Stimulated activated CD4-positive, alpha-beta T cell treated with anti-CD3 and anti-CD28 coated beads, Interleukin-1b, Interleukin-23, amount 100 ng/mL, for 1 hour (primary cell): ENCODE measurements at places on chromosomes 4 and X.

GRCh38 chr4:19522966-19523365 is 728.7 kb upstream of the SLIT2 start:
- DNase-seq = no peak

DNA sequence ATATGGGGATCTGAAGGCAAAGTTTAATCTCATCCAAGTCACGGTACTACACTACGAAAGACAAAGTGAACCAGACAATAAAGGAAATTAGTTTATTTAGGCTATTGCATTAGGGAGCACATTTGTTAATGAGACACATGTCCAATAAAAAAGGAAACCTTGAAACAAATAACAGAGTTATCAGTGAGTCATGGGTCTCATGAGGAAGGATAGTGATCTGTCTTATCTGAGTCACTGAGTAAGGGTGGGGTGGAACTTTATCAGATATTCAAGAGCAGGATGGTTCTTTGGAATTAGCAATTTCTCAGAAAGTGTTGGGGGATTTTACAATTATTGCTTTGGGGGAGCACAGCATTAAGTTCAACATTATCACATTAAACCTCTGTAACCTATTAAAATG is 188.9 kb upstream of the IL1RAPL1 start:
- DNase-seq = no peak

- DNase-seq = no peak
These were observed 98.1 kb upstream of the JADE1 start for GRCh38 chr4:128711361-128711760.

DNA sequence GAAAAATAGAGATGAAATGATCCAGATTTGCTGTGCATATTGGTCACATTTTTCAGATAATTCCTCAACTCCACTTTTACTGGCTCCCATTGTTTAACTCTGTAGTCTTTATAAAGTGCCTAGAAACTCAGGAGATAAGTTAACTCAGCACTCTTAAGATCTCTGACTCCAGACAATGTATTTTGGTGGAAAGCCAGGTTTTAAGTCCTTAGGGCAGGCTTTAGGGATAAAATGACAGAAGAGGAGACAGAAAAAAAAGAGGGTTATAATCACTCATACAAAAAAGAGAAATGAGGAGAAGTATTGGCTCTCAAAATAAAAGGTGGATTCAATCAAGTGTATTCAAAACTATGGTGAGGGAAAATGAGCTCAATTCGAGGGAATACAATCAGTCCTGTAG is 674.8 kb upstream of the INTU start:
- DNase-seq = no peak

GRCh38 chrX:39299615-39300014 is 498.4 kb downstream of the MID1IP1 start:
- no peak for DNase-seq

- no peak for DNase-seq
These were observed 6.8 kb upstream of the SASH3 start for GRCh38 chrX:129772796-129773431.

- no peak for DNase-seq
These were observed 216.5 kb downstream of the MID1IP1 start for GRCh38 chrX:39017716-39018115.

DNA sequence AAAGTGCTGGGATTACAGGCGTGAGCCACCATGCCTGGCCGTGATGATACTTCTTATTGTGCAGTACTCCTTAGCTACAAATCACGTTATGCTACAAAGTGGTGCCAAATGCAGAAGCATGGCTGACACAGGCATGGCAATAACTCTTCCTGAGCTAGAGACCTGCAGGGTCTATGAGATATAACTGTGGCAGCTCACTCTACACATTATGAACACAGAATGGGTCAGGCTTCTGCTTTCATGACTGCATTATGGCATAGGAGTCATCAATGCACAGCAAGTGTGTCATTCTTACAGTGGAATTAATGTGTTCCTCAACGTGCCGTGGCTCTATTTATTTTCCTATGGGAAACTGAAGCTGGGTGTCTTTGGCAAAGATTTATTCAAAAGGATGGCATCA is 64.5 kb downstream of the UGT8 start:
- DNase-seq = no peak

DNA sequence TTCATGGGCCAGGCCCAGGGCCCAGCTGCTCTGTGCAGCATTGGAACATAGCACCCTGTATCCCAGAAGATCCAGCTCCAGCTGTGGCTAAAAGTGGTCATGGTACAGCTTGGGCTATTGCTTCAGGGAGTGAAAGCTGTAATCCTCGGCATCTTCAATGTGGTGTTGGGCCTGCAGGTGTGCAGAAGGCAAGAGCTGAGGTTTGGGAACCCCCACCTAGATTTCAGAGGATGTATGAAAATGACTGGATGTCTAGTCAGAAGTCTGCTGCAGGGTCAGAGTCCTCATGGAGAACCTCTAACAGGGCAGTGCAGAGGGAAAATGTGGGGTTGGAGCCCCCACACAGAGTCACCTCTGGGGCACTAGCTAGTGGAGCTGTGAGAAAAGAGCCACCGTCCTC is 341.7 kb downstream of the PPP3CA start:
- DNase-seq = no peak

DNA sequence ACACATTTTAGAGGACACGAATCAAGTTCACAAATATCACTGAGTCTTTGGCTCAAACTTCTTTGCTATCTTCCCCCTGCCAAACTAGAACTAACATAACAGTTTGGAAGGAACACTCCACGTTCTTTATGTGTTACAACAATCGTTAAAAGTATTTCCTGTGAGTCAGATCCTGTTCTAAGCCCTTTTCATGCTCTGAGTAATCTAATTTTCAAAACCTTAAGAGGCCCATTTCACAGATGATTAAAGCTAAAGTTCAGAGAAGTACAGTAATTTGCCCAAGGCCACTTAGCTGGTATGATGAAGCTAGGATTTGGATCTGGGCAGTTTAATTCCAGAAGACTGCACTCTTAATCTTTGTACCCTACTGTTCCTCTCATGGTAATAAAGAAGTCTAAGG is 854.4 kb upstream of the INTU start:
- DNase-seq = no peak

- DNase-seq = no peak
These were observed 51.5 kb downstream of the FHIP1A start for GRCh38 chr4:151460434-151460833.

DNA sequence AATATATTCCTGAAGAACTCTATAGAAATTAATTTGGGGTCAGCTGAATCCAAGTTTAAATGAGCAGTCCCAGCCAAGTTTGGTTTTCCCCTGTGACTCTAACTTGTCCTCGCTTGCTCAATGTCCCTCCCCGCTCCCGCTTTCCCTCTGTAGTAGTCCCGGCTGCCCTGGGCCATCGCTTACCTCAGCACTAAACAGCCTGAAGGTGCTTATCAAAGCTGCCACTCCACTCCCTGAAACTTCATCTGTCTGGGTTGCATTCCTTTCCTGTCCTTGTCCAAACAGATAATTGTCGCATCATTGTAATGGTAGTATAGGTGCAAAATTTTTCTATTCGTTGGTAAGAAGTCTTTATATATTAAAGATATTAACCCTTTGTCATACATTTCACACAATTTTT is 12.8 kb downstream of the SLC25A43 start:
- DNase-seq = no peak

DNA sequence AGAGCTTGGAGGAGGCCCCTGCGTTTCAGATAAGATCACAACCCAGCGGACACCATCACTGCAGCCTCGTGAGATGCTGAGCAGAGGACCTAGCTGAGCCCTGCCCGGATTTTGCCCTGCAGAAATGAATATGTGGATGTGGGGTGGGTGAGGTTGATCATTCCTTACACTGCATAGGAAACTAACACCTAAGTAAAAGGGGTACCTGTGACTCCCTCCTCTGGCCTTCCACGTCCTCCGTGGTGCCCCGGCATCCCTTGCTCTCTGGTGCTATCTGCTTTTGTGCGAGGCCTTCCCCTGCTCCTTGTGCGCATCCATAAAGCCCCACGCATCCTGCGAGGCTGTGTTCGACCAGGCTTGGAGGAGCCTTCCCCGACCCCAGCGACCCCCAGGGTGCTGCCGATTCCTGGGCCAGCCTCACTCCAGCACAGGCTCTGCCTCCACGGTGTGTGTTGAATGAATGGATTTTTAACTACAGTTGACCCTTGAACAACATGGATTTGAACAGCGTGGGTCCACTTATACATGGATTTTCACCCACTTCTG is 25.6 kb upstream of the GPR78 start:
- DNase-seq = no peak
